Lung microvascular endothelial cell (primary cell): ENCODE measurements at places on chromosomes 12 and 14. TPM values are rescaled to one million over a fixed set of nuclear protein-coding genes. Genes with fewer than 3 reads are reported as not detected.

SDR9C7 gene
- not detected in 2 replicates for total RNA-seq

CLEC14A gene
- total RNA-seq, result 90.1 and 121 TPM in 2 replicates

ACOT4 gene
- total RNA-seq, result 0.44 and 0.99 TPM in 2 replicates

SYCP3 gene
- under 0.01 TPM in 1 of 2 replicates, not detected in the other for total RNA-seq

HCAR2 gene
- not detected in 2 replicates for total RNA-seq

SERPINA3 gene
- total RNA-seq, result under 0.01 TPM in 1 of 2 replicates, not detected in the other

SLCO1C1 gene
- not detected in 2 replicates for total RNA-seq

TCL1B gene
- not detected in 2 replicates for total RNA-seq

RAB21 gene
- 5.4 and 9.1 TPM in 2 replicates for total RNA-seq

MRPS35 gene
- total RNA-seq, result 29.2 and 30.3 TPM in 2 replicates

KLRC2 gene
- not detected in 2 replicates for total RNA-seq

AHSA1 gene
- total RNA-seq, result 68.4 and 81.7 TPM in 2 replicates

FAM186B gene
- under 0.01 and 0.22 TPM in 2 replicates for total RNA-seq

KDM2B gene
- 14.8 and 20.0 TPM in 2 replicates for total RNA-seq

SOX5 gene
- under 0.01 TPM in 1 of 2 replicates, not detected in the other for total RNA-seq

OR4E2 gene
- total RNA-seq, result not detected in 2 replicates

BCL2L14 gene
- not detected in 2 replicates for total RNA-seq

NKX2-8 gene
- not detected in 2 replicates for total RNA-seq

DNA sequence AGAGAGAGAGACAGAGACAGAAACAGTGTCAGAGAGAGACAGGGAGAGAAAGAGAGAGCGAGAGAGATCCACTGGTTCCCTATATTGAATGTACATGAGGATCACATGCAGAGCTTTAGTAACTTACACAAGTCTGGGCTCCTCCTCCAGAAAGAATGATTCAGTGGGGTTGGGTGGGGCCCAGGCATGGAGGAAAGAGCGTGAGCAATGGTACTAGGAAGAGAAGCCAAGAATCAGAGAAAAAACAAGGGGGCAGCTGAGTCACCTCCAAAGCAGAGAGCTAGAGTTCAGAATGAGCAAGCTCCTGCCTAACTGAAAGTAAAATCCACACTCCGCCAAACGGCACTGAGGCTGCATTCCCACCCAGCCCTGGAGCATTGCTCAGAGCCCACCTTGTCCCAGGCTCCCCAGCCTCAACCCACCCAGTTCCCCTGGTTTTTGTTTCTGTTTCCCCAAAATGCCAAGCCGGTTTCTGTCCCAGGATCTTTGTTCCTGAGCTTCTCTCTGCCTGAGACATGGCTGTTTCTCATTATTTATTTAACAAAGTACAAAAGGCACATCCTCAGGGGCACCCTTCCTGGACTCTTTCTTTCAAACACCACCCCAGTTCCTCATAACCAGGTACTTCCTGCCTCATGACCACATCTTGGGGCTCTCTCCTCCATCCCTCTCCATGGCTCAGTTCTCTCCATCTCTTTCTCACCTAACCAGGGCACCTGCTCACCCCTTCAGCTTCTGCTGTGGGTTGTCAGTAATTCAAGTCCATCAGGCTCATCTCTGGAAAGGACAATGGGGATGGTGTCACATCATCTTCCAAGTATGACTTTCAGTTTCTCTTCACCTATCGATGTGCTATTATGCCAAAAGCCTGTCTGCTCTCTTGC lies 670.3 kb upstream of the TBX3 start:
- peak; percentile 98 for DNase-seq

GRCh38 chr12:88985011-88985410 lies 367.3 kb downstream of the DUSP6 start:
- no peak for DNase-seq

GRCh38 chr12:31574803-31575575 lies 15.9 kb downstream of the DENND5B start:
- peak; percentile 73 for DNase-seq

GRCh38 chr12:132489078-132489601 lies 811 bp upstream of the FBRSL1 start:
- peak; percentile 34 for DNase-seq

DNA sequence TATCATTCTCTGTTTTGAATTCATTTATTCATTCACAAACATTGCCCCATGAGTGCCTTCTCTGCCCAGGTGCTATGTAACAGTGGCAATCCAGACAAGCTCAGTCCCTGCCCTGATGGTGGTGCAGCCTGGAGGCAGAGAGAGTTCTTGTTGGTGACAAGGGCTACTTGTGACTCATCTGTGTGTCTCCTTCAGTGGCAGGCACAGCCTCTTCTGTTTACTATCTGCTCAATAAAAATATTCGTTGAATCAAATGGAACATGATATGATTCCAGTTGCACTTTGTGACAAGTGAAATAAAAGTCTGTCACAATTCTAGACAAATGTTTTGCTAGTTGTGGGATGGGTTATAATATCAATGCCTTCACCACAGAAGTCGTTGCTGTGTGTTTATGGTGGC lies 20.6 kb upstream of the CPM start:
- no peak for DNase-seq

- DNase-seq, result no peak
Observed at GRCh38 chr12:80589077-80589476, 118.4 kb upstream of the MYF6 start.

DNA sequence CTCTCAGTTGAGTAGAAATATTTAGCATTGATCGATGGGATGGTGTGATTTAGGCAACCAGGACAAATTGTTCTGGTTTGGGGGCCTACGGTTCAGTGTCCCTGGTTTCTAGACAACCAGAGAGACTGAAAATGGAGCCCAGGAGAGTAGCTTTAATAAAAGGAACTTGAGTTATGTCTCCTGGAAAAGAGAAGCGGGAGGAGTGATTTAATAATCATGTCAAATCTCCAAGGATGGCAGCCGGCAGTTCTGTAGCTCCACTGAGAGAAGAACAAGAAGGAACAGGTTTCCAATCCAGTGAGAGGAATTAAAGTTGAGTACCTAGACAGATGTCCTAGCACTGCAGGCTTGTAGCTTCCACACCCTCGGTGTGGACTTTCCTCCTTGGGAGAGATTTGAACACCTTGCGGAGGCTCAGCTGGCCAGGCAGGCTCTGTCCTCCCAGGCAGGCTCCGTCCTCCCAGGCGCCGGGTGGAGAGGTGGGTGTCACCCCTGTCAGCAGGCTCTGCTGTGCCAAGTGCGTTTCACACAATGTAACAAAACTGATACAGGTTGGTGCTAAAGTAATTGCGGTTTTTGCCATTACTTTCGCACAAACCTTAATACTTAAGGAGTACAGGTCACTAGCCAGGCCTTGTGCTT lies 45.9 kb downstream of the SLC6A12 start:
- DNase-seq, result no peak

GRCh38 chr14:68264260-68264569 lies 444.6 kb downstream of the RAD51B start:
- DNase-seq, result peak; percentile 43

DNA sequence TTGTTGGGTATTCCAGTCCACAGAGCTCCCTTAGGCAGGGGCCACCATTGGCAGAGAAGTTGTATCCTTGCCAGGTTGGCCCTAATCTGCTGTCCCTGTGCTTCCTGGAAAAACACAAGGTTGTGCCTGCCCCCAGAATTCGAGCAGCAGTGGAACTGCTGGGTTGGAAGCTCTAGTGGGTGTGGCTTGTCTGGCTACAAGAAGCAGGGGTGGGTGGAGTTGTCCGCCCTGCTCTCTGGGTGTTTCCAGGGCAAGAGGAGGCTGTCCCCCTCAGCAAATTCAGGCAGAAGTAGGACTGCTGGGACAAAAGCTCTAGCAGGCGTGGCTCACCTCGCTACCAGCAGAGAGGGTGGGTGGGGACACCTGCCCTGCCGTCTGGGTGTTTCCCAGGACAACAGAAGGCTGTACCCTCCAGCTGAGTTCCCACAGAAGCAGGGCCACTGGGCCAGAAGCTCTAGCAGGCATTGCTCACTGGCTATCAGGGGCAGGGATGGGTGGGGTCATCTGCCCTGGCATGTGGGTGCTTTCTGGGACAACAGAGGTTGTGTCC lies 72.8 kb upstream of the NPAS3 start:
- no peak for DNase-seq

GRCh38 chr12:49033611-49034285 lies 15.2 kb upstream of the PRKAG1 start:
- no peak for DNase-seq

GRCh38 chr14:65042296-65042695 lies 55.6 kb downstream of the FNTB start:
- no peak for DNase-seq

- no peak for DNase-seq
Observed at GRCh38 chr12:110613071-110613770, 708 bp upstream of the TCTN1 start.

- no peak for DNase-seq
Observed at GRCh38 chr12:121775501-121775900, 18.0 kb downstream of the RHOF start.

GRCh38 chr12:16619537-16619936 lies 13.6 kb upstream of the LMO3 start:
- no peak for DNase-seq

- no peak for DNase-seq
Observed at GRCh38 chr14:73945159-73945670, 4.7 kb downstream of the FAM161B start.

DNA sequence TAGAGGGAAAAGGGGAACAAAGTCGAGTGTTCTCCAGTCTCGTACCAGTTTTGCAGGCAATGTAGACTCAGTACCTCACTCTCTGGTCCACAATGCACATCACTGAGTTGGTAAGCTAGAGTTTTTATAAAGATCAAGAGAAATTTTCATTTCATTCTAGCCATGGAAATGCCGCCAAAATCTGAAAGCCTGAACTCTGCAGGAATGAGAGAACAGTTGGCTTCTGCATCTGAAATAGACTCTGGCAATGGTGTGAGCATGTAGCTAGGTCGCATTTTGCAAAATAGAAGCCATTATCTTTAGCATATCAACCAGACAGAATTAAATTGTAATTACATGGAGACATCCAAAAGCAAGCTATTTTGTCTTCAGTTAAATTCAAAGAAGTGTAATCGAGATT lies 381.0 kb downstream of the NOVA1 start:
- DNase-seq, result no peak

DNA sequence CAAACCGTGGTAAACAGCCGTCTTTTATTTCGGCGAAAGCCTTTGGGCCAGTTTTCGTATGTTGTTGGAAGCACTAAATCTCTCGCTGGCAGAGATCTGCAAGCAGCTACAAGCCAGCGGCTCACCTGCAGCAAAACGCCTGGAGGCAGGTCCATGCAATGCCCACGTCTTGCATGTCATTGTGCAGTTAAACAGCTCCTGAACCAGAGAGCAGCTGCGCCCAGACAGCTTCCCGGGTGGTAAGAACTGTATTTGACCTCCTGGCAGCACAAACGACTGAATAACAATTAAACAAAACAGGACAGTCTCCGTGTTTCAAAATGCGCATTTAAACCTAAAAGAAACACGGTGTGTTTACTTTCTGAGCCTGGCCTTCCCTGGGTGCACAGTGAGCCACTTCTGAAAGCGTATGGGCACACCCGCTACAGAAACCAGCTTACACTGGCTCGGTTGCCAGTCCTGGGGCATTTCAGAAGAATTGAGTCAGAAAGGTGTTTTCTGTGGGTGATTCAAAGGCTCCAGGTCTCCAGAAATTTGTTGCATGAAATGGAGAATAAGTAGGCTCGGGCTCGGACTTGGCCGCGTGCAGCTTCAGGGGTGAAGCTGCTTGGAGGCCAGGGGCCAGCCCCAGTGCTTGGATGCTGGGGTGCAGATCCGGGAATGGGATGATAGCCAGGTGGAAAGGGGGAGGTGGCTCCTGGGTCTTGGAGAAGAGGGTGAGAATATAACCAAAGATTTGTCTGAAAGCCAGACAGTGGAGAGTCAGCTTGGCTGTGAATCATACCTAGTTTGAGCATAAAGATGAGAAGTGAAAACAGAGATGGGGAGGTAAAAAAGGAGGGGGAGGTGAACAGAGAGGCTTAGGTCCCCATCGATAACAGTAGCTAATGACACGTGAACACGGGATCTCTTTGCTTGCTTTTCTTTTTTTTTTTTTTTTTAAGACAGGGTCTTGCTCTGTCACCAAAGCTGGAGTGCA lies 24.9 kb upstream of the FZD10 start:
- no peak for DNase-seq

GRCh38 chr12:47967461-47968321 lies 4.3 kb downstream of the TMEM106C start:
- DNase-seq, result no peak

DNA sequence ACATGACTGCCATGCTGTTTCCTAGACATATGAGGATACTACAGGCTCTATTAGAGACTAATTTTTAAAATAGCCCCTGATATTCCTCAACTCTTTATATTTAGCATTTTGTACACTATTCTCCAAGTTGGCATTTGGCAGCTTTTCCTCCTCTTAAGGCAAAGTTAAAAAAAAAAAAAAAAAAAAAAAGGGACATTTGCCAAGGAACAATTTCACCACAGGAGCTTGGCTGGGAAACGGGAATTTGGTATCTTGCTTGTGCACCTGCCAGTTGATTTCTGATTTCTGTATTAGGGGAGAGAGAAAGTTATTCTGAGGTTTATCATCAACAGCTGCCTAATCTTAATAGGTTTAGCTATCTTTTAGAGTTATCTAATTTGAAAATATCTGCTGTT lies 87.2 kb downstream of the CAND1 start:
- DNase-seq, result no peak

- DNase-seq, result no peak
Observed at GRCh38 chr12:42180990-42181596, 36.4 kb upstream of the GXYLT1 start.

GRCh38 chr12:68374307-68374982 lies 42.3 kb upstream of the MDM1 start:
- DNase-seq, result no peak

DNA sequence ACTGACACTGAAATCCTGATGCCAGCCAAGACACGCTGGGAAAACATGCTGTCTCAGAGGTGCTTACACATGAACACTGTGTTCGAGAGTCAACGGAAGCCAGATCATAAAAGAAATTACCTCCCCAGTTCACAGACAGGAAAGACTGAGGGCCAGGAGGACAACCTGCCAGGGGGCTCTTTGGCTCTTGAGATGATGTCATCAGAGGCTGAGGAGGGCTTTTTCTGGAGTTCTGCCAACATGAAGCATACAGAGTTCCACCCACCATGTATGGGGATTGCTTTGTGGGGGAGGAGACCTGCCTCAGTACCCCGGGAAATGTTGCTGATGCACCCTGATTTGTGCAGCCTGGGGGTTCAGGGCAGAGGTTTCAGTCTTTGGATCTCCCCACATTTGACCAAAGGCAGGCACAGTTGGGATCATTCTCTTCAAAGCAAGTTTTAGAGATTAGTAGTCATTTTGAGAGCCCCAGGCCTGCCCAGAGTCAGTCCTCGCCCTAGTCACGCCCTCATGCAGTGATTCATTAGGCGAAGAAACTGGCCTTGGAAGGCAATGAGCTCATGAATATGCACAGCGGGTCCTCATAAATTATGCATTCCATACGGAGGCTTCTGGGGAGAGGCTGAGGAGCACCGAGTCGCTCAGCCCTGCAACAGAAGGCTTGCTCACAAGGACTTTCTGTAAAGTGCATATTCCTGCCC lies 34.9 kb upstream of the EML1 start:
- no peak for DNase-seq

DNA sequence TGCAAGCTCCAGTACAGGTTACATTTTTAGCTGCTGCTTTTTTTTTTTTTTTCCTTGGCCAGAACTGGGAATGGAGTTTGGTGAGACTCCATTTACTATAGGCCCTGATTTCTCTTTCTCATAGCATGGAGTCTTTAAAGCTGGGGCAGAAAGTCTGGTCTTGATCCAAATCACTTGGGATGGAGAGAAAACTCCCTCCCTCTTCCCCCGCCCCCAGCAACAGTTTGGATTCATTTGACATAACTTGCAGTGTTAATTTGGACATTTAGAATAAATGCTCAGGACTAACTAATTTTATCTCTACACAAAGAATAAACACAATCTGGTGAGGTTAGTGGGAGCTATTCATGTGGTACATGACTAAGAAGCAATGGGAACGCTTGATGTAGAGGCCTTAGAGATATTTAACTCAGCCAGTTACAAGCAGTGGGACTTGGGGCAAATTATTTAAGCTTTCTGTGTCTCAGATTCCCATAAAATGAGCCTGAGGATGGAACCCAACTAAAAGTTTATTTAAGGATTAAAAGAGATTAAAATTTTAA lies 107.3 kb upstream of the ARHGAP5 start:
- no peak for DNase-seq
